ENCODE measurements at places on chromosomes 4 and X.

GRCh38 chr4:100190643-100191600 lies 654 bp upstream of the DDIT4L start:
- no peak for DNase-seq

DNA sequence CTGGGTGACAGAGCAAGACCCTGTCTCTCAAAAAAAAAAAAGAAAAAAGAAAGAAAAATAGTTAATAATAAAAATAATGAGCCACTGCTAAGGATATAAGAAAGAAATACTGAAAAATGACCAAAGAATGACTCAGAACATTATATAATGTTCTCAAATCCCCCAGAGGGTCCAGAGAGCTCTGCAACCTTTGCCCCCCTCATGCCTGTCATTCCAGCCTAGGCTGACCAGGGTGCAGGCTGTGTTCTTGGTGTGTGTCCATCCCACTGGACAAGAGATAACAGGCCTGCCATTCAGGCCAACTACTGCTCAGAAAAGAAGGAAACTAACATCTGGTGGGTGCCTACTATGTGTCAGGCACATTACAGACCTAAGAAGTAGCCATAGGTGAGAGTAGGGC lies 72.7 kb upstream of the EDNRA start:
- no peak for DNase-seq

DNA sequence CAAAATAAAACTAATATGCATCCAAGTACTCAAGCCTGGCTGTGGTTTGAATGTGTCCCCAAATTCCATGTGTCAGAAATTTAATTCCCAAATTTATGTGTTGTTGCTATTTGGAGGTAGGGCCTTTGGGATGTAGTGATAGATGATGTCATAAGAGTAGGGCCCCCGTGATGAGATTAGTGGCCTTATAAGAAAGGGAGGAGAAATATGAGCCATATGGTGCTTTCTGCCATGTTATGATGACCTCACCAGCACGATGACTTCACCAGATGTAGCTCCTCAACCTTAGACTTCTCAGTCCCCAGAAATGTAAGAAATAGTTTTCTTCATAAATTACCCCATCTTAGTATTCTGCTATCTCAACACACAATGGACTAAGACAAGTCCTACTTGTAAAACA lies 2264.0 kb downstream of the ARAP2 start:
- DNase-seq, result no peak

DNA sequence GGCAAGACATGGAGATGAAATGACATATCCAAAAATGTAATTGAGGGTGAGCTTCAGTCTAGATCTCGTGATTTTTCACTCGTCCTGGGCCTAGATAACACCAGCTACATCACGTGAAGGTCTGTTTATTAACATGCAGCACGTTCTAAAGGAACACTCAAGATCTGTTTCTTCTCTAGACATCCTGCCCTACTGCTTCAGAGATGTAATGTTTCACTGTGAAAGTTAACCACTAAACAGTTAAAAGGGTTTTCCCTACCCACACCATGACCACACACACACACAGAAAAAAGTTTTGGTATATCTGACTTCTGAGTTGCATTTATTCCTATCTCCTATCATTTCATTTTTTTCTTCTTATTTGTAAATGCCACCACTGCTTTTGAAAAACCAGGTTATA lies 52.3 kb upstream of the SMIM31 start:
- DNase-seq, result no peak

- DNase-seq, result no peak
These were observed 786.2 kb downstream of the RAB28 start for GRCh38 chr4:12697970-12698369.

DNA sequence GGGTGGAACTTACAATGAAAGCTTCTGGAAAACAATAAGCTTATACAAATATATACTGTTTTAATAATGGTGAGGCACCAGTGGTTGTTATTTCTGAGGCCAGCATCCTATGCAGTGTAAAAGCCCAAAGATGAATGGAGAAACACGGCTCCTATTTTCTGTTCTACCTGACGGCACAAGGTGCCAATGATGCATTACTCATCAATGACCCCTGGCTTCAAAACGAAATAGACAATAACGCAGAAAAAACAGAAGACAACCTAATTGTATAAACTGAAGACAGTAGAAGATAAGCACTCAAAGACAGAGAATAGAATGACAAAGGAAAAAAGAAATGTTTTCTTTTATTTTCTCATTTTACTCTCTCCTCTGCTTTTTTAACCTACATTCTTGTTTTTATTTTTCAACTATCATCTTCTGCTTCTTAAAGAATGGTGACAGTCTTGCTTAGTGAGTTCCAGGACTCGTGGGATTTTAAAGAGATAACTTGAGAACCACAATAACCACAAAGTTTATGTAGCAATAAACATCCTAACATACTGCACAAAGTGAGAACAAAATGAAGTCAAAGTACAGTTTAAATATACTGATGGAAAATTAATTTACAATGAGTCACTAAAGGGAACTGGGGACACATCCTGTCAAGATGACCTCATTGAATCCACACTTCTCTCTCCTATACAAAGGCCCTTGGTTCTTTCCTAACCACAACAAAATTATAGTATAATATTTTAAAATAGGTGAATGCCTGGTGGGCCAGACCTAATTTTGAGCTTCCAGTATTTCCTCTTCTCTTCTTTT lies 169.8 kb downstream of the BTC start:
- DNase-seq, result no peak

- no peak for DNase-seq
These were observed 197.2 kb upstream of the VCX3A start for GRCh38 chrX:6732101-6732500.

All from stimulated activated CD8-positive, alpha-beta memory T cell treated with anti-CD3 and anti-CD28 coated beads, Interleukin-15, amount 100 ng/mL, for 4 hours (primary cell).